ENCODE measurements at places on chromosomes 7 and 10.

- DNase-seq = no peak
Observed at GRCh38 chr7:70926666-70927065, 205.3 kb upstream of the GALNT17 start.

GRCh38 chr10:23695825-23696420 lies 257.0 kb downstream of the OTUD1 start:
- DNase-seq = no peak

GRCh38 chr7:37577412-37577811 lies 106.2 kb upstream of the GPR141 start:
- no peak for DNase-seq

GRCh38 chr7:127954357-127954748 lies 76.9 kb downstream of the LRRC4 start:
- no peak for DNase-seq

- DNase-seq = no peak
Observed at GRCh38 chr10:72388062-72388461, 33.3 kb upstream of the DNAJB12 start.

- no peak for DNase-seq
Observed at GRCh38 chr7:143429770-143430698, 13.2 kb upstream of the TAS2R60 start.

DNA sequence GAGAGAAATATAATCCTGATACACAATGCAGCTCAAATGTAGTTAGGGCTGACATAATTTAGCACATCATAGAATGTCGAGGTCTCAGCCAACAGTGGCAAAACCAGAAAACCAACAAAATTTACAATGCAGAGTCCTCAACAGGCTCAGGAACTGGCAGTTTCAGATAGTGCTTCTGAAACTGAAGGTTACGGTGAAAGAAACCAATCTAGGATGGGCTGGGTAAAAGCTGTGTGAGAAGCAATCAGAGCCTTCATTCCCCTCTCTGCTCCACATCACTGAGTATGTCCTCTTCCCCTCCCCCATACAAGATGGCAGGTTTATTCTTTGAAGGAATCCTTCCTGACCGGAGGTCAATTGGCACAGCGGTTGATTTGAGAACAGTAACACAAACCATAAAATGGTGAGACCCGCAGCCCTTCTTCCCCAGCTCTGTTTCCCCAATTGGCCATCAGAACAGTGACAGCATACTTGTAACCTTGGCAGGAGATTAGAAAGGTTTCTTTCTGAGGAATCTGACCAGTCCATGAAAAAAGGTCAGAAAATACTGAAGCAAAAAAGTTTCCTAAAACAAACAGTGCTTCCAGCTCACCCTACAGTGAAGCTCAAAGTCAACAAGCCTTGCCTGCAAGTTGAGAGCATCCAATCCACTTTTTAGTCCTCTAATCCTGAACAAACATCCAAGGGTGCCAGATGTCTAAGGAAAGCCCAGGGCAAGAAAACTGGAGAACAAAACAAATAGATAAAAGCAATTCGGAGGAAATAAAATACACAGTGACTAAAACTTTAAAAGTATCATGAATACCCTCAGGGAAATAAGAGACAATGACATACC lies 53.9 kb upstream of the IL6 start:
- DNase-seq = no peak

- no peak for DNase-seq
Observed at GRCh38 chr7:8129318-8129659, 132.7 kb downstream of the ICA1 start.

- DNase-seq = no peak
Observed at GRCh38 chr10:10684972-10685371, 332.7 kb upstream of the CELF2 start.

DNA sequence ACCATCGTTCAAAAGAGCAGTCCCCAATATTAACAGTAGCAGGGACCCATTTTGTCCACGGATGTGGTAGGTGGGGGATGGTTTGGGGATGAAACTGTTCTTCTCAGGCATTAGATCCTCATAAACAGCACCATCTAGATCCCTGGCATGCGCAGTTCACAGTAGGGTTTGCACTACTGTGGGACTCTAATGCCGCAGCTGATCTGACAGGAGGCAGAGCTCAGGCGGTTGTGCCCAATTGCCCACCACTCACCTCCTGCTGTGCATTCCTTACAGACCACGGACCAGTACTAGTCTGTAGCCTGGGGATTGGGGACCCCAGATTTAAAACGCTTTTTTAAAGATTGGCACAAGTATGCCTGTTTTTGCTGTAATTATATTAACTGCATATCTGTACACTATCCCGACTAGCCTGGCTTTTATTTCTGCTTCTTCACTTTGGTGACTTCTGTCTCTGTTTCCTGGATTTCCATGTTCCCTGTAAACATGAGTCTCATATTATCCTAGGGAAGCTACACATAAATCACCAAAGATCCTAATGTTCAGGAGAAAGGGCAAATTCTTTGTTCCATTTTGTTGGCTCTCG lies 163.3 kb upstream of the AKR1E2 start:
- no peak for DNase-seq

DNA sequence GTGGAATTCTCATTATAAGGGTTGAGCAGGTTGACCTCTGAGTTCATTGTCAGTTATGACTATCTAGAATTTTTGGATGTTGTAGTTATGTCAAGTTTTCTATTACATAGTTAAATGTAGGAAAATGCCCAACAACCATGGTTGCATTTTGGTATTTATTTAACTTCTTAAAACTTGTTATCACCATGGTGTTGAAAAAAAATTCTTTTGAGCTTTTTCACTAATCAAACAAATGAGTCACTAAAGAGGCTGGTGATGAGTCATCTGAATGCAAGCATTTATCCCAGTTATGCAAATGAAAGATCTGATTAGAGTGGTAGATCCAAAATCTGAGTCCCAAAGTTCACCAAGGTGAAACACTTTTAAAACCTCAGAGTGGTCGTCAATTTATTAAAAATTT lies 624.7 kb upstream of the IGFBP3 start:
- no peak for DNase-seq

DNA sequence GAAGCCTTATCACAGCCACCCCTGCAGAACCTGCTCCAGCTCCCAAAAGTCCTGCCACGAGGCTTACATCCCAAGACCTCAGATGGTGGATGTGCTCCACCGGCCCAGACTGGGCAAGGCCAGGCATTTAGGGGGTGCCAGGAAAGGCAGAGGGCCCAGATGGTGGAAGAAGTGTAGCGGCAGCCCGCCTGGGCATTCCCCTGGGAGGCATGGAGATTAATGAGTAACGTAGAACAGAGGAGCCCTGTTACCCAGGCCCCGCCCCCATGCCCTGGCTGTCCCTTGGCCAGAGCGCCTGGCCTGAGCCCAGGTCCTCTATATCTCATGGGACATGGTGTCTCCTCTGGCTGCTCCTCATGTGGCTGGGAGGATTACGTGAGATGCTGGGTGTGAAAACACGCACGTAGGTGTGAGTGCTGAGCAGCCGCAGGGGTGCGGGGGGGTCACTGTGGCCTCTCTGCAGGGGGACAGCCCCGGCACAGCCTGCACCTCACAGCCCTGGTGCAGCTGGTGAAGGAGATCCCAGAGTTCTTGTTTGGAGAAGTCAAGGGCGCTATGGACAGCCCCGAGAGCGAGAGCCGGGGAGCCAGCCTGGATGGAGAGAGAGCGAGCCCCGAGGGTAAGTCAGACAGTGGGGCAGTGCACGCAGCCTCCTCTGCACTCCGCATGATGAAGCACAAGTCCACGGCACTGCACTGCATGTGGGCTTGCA lies 52.9 kb downstream of the ZNF467 start:
- DNase-seq = no peak

DNA sequence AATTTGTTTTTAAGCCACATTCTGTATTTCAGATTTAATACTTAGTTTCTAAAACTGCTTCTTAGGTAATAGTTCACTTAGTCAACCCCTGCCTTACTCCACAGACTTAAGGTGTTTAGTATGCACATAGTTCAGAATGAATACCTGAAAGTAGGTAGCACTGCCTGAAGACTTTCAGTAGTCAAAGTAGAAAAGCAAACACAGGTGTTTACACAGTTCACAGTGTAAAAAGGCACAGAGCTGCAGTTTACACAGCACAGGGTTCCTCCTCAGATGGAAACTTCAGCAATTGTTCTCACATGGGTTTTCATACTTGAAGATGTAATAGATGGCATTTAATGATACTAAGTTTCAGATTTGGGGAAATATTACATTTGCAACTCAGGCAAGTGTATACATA lies 3.1 kb upstream of the PKD1L1 start:
- DNase-seq = no peak

- DNase-seq = no peak
Observed at GRCh38 chr7:4071370-4072058, 610.6 kb upstream of the FOXK1 start.

GRCh38 chr10:61933859-61934555 lies 32.5 kb downstream of the ARID5B start:
- DNase-seq = no peak

- DNase-seq = no peak
Observed at GRCh38 chr10:69457771-69458237, 6.5 kb downstream of the TSPAN15 start.

- DNase-seq = no peak
Observed at GRCh38 chr10:66990143-66990830, 64.5 kb downstream of the LRRTM3 start.

DNA sequence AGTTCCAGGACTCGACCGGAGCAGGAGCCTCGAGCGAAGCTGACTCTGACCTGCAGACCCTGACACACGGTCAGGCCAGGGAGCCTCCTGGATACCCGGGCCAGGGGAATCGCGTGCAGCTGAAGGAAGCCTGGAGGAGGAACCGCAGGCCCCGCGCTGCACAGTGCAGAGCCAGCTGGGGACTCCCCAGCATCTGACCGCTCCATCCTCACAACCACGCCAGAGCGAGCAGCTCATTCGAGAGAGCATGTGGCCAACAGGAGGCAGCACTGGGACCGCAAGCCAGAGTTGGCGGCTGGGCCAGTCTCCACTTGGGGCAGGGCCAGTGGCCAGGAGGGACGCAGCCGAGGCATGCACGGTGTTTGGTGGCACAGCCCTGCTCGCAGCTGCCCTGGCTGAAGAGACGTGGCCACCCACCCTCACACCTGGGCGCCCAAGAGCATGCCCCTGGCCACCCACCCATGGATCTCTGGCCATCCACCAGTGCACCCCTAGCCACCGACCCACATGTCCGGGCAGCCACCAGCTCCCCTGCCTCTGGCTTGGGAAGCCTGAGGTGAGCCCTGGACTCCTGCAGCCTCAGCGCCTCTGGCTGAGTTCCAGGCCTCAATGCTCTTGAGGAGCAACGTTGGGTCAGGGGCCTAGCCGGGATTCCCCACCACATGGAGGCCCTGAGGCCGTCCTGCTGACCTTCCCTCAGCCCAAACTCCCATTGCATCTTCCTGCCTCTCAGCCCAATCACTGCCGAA lies 213.9 kb downstream of the ELFN1 start:
- DNase-seq = no peak

DNA sequence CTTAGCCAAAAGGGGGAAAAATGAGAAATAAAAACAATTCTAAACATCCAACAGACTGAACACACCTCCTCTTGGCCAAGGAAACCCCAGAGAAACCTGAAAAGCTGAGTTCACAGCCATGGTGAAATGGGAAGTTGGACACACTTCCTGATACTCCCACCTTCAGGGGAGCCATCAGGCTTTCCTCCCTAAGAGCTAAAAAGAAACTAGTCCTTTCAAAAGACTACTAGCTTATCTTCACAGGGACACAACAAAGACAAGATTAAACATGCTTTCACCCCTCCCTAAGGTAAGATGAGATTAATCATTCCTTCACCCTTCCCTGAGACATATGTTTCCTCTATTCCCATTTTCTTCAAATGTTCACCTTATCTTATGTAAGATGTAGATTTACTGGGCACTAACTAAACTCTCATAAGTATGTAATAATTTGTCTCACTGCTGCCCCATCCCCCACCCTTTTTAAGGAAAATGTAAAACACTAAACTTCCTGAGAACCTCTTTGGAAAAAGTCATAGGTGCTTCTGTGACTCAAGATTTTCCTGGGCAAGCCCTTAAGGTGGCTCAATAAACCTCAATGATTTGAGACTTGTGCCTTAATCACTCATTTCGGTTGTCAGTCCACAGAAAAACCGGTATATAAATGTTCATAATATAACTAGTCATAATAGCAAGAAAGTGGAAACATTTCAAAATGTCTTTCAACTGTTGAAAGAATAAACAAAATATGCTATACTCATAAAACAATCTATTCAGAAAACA lies 40.5 kb downstream of the HTR7 start:
- DNase-seq = no peak

GRCh38 chr10:74932648-74933047 lies 106.2 kb downstream of the KAT6B start:
- DNase-seq = no peak

- DNase-seq = no peak
Observed at GRCh38 chr7:13727279-13727678, 262.2 kb downstream of the ETV1 start.

GRCh38 chr10:121589553-121589952 lies 8.7 kb downstream of the FGFR2 start:
- no peak for DNase-seq

- no peak for DNase-seq
Observed at GRCh38 chr7:44565795-44566559, 7.7 kb downstream of the DDX56 start.

DNA sequence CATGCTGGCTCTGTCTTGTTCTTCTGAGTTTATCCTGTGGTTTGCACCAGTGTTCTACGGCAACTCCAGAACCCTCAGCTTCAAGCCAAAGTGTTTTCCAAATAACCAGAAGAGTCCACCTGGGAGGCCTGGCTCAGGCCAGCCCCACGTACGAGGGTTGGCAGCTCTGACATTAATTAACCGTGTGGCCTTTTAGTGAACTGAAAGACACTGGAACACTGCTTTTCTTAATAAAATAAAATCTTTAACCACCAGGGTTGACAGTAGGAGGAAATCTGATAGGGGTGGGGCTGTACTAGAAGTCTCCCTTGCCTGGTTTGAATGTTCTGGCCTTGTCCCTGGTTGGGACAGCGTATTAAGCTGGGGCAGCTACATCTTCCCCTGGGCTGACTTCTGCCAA lies 64.9 kb downstream of the SYPL1 start:
- no peak for DNase-seq

DNA sequence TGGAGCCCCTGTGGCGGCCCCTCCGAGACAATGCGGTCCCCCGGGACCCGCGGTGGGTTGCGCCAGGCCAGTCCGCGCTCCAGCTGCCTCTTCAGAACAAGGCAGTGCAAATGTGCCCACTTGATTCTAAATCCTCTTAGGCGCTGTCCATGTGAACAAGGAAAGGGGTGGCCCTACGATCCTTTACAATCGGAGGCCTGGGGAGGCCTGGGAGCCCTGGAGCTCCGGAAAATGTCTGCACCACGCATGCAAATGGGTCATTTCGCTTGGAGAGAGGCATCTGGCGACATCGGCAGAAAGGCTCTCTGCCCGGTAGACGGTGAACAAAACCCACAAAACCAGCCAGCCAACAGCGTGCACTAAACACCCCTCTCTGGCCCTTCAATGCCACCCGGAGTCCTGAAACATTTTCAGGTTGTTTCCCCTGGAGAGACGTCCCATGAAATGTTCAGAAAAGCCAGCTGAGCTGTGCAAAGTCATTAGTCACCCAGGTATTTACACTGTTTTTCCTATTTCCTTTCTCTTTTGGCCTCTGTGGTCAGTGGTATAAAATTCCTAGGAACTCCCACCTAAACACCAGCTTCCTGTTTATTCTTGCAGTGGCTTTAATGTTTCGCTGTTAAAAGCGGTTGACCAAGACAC lies 102.8 kb upstream of the ZNF438 start:
- peak; percentile 60 for DNase-seq

- no peak for DNase-seq
Observed at GRCh38 chr7:149292462-149292823, 30.4 kb downstream of the ZNF783 start.

Measured in NCI-H774 (cell line).